GM12892 (cell line): ENCODE measurements at places on chromosomes 16 and 17.

DNA sequence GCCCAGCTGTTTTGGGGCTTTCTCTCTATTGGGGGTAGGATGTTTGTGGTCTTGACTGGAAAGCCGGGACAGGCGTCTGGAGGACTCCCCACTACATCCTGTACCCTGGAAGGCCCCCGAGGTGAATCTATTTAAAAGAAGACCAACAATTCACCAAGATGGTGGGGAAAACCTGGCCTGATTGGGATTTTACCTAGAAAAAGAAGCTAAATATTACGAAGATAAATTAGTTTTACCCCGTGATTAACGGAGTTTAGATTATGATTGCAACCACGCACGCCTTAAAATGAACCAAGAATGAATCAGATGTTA is 779 bp upstream of the CCDC102A start:
- no peak for DNase-seq

DNA sequence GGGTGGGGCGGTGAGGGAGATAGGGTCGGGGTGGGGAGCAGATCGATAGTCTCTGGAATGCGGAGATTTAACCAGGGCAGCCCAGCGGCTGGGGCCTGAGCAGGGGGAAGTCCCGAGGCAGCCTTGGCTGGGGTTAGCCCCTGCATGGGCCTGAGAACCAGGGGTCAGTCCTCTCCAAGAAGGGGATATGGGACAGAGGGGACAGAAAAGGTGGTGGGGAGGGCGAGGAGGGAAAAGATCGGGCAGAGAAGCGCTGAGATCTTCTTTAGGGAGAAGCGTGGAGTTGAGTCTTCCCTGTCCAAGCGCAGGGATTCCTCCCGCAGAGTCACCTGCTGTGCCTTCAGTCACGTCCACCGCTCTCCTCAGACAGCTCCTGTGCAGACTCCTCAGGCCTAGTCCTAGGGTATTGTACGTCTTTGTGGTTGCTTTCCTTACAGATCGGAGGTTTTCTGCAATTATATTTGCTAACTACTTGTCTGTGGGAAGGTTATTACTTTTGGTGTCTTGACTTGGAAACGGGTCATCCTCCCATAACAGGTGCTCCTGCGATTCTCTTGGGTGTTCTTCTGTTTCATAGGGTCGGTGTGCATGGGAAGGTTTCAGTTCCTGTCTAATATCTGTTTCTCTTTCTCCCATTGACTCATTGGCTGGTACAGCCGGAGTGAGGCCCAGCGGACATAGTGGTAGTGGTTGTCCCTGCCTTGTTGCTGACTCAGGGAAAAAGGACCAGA is 952 bp downstream of the CD300A start:
- no peak for DNase-seq

DNA sequence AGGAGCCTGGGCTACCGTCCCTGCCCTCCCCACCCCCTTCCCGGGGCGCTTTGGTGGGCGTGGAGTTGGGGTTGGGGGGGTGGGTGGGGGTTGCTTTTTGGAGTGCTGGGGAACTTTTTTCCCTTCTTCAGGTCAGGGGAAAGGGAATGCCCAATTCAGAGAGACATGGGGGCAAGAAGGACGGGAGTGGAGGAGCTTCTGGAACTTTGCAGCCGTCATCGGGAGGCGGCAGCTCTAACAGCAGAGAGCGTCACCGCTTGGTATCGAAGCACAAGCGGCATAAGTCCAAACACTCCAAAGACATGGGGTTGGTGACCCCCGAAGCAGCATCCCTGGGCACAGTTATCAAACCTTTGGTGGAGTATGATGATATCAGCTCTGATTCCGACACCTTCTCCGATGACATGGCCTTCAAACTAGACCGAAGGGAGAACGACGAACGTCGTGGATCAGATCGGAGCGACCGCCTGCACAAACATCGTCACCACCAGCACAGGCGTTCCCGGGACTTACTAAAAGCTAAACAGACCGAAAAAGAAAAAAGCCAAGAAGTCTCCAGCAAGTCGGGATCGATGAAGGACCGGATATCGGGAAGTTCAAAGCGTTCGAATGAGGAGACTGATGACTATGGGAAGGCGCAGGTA is 762 bp downstream of the CDK12 start:
- DNase-seq = no peak

DNA sequence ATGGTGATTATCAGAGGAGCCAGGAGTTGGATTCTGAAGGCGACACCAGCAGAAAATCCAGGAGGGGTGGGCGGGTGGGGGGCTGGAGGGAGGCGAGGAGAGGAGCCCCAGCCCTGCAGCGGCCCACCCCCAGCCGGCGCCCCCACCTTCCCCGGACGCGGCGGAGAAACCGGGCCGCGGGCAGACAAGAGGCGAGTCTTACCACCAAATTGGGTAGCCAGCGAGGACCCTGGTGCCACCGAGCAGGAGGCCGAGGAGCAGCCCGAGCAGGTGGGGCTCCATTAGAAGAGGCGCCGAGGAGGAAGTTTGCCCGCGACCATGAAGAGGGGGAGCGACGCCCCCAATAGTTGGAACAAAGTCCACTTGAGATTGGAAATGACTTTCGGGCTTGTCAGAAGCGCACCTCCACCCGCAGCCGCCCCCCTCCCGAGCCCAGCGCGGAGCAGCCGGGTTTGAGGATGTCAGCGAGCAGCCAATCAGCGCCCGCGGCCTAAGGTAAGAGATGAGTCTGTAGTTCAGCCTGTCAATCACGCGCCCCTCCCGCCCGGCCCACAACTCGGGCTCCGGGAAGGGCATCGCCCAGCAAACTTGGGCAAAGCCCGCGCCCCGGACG is at the start of gene WNT3:
TSS of gene WNT3 (minus strand) at position 377 of the 613 bp plus-strand sequence. CDS start at position 282, 95 bp downstream.
- peak; percentile 65 for DNase-seq

DNA sequence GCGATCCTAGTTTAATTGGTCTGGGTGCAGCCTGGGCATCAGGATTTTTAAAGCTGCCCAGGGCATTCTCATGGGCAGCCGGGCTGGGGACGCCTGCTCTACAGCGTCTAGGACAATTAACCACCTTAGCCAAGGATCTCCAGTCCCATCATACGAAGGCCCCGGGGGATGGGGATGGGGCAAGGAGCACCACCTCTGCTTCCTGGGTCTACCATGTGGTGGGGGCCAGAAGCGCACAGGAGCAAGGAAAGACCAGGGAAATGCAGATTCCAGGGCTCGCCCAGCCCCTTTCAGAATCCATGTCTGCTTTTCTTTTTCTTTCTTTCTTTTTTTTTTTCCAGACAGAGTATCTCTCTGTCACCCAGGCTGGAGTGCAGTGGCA is 29.3 kb downstream of the TBC1D16 start:
- no peak for DNase-seq

DNA sequence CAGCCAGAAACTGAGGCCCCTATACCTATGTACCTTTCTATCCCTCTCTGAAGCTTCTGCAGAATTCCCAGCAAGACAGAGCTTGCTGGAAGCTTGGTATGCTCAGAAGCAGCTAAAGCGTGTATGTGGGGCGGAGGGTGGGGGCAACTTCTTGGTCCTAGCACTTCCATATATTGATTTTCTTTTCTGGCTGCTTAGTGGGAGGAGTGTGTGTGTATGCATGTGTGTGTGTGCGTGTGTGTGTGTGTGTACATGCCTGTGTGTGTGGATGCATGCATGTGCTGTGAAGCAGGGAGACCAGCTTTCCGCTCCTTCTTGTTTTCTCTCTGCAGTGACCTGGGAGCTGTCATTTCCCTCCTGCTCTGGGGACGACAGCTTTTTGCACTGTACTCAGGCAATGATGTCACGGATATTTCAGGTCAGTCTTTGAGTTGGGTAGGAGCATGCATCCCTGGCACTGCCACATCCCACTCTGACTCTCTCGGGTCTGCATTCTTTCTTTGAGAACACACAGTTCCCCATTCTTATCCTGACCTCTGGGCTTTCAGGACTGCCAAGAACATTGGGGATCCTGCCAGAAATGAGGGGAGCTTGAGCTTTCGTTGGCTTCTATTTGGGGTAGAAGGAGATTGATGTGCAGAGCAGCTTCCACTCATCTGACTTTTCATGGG is 10.7 kb downstream of the HPR start:
- no peak for DNase-seq

DNA sequence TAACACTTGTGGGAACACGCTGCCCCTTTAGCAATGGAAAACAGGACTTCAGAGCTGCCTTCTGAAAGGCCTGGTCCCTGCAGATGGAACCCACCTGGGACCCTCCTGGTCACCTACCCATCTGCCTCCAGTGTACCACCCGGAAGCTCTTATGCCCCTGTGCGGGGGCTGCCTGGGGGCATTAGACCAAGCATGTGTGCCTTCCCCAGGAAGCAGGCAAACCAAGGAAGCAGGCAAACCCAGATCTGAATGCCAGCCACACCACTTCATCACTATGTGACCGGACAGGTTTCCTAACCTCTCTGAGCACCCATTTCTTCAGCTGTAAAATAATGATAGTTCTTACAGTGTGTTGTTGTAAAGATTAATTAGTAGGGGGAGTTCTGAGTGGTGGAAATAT is 20.8 kb upstream of the LRRC37A3 start:
- DNase-seq = no peak

GRCh38 chr17:77829843-77830799 is 128.4 kb upstream of the TNRC6C start:
- DNase-seq = no peak

DNA sequence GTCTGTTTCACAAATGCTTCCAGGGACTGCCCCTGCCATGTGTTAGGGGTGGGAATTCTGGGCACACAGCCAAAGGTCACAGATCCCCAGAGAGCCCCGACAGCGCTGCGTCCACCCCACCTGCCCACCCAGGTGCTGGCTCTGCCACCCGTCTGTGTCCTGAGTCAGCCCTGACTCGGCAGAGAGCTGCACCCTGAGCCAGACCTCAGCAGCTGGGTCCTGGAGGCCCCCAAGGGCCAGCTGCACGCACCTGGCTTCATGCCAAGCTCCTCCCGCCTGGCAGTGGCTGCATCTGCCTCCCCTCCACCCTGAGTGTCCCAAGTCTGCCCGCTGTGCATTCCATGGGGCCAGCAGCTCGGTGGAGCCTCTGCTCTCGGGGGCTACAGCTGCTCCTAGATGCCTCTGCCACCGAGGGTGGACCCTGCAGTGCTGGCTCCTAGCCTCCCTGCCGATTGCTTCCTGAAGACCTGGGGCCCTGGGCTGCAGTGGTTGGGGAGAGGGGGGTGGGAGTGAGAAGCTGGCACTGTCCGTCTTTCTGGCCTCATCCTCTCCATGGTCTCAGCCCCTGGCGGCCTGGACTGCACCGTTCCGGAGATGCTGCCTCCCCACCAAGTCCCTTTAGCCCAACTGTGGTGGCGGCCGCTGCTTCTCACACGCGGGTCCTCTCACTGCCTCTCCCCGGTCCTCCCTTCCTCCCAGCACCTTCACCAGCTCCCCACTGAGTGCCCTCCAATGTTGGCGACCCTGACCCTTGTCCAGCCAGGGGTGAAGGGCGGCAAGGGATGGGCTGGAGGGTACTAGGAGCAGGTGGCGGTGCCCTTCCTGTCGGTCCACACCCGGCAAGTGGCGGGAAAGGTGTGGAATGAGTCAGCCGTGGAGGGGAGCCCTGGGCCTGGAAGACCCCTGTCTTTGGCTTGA is 3.0 kb downstream of the SECTM1 start:
- peak; percentile 17 for DNase-seq

DNA sequence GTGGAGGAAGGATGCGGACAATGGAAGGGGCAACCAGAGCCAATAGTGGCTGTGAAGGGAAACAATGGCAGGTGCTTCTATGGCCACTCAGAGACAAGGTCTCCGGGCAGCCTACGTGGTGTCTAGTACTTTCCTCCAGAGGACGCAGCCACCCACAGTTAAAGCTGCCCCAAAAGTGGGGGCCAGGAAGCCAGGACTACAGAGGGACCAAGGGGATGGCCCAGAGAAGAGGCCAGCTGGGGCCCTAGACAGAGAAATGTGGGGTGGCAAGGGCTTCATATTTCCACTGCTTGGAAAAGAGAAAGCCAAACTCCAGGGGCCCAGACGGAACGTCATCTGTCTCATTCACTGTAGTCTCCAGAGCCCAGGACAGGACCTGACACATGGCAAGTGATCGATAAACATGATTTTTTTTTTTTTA is 837 bp upstream of the PER1 start:
- DNase-seq = no peak

GRCh38 chr17:10192461-10192860 is 5.9 kb downstream of the GAS7 start:
- no peak for DNase-seq

DNA sequence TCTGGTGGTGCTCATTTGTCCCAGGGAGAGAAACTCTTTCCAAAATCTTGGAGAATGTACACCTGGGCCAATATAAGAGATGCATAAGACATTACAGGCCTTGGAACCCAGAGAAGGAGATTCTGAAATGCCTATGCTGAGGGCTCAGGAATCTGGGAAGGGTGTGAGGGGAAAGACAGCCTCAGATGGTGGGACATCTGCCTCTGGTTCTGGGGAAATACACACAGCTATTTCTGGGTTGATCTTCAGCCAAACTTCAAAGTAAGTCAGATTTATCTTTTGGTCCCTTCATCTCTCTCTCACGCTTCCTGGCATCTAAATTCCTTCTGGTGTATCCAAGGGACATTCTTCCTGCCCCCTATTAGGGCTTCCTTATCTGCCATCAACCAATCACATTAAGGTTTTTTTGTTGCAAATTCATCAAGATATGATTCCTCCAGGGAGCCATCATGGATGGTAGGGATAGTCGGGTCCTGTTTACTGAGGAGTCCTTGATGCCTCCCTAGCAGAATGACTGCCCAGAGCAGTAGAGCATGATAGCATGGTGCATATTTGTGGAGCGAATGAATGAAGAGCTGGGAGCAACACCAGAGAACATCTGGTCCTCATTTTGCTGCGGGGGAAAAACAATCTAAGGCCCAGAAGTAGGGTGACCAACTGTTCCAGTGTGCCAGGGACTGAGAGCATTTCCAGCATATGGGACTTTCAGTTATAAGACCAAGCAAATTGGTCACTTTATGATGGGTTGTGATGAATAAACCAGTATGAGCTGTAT is 35.7 kb upstream of the DYNLL2 start:
- no peak for DNase-seq

GRCh38 chr16:50197582-50197981 is 44.5 kb downstream of the TENT4B start:
- no peak for DNase-seq

- DNase-seq = no peak
These were observed 8.5 kb downstream of the TXNDC11 start for GRCh38 chr16:11734025-11734652.

DNA sequence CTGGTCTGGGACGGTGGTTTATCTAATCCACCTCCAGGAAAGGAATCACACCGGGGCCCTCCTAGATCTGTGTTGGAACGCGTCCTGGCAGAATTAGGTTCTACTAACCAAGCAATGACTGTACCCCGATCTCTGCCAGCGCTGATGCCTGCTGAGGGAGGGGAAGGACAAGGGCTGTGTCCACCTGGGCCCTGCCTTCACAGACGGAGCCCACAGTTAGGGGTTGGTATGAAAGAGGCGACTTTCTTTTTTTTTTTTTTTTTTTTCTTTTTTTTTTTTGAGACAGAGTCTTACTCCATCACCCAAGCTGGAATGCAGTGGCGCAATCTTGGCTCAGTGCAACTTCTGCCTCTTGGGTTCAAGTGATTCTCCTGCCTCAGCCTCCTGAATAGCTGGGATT is 9.9 kb upstream of the KRT19 start:
- DNase-seq = no peak

GRCh38 chr16:35735403-35736251 is 2276.2 kb downstream of the TP53TG3F start:
- DNase-seq = peak; percentile 4

- DNase-seq = no peak
These were observed 6.7 kb upstream of the MYO15A start for GRCh38 chr17:18101828-18102227.
